ENCODE measurements at places on chromosomes 2 and 18. TPM values are rescaled to one million over a fixed set of nuclear protein-coding genes. Genes with fewer than 3 reads are reported as not detected.

GPR39 gene
- total RNA-seq, result 9.0 TPM

CAPN13 gene
- not detected for total RNA-seq

CPO gene
- not detected for total RNA-seq

GALNT5 gene
- 73.6 TPM for total RNA-seq

HOXD13 gene
- not detected for total RNA-seq

TMBIM1 gene
- total RNA-seq, result 78.6 TPM

RTN4 gene
- total RNA-seq, result 216 TPM

MRPS5 gene
- 27.6 TPM for total RNA-seq

DSG2 gene
- 1.7 TPM for total RNA-seq

TTC31 gene
- 9.2 TPM for total RNA-seq

DUSP19 gene
- 1.4 TPM for total RNA-seq

DNA sequence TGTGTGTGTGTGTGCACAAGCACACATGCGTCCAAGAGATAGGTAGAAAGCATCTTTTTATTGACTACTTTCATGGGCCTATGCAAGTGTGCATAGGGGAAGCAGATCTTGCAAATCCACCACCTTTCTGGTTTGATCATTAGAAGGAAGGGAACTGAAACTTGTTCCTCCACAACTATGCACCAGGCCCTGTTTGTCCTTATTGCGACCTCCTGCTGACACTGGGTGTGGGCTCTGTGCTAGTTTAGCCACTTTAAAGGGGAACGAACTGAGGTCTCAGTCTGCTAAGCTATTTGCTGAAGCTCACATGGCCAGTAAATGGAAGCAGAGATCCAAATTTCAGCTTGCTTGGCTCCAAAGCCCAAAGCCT is 32.1 kb upstream of the INSIG2 start:
- peaks cover 25% of the 10 kb centered on the region for H3K27me3 ChIP-seq
- no peak overlapping the region for H3K4me3 ChIP-seq
- DNase-seq, result no peak
- peaks cover 1% of the 10 kb centered on the region for H3K4me1 ChIP-seq
- H3K27ac ChIP-seq, result no peak overlapping the region
- no peaks in the 10 kb centered on the region for H3K36me3 ChIP-seq

- H3K36me3 ChIP-seq, result no peaks in the 10 kb centered on the region
- no peak for DNase-seq
- no peak overlapping the region for H3K27ac ChIP-seq
Measured at GRCh38 chr2:121778741-121779487, 23.5 kb downstream of the TSN start.

- no peak overlapping the region for H3K4me3 ChIP-seq
- H3K4me1 ChIP-seq, result no peaks in the 10 kb centered on the region
- DNase-seq, result no peak
- no peak overlapping the region for H3K27ac ChIP-seq
- no peaks in the 10 kb centered on the region for H3K36me3 ChIP-seq
Measured at GRCh38 chr2:181973171-181973783, 12.4 kb upstream of the PPP1R1C start.

DNA sequence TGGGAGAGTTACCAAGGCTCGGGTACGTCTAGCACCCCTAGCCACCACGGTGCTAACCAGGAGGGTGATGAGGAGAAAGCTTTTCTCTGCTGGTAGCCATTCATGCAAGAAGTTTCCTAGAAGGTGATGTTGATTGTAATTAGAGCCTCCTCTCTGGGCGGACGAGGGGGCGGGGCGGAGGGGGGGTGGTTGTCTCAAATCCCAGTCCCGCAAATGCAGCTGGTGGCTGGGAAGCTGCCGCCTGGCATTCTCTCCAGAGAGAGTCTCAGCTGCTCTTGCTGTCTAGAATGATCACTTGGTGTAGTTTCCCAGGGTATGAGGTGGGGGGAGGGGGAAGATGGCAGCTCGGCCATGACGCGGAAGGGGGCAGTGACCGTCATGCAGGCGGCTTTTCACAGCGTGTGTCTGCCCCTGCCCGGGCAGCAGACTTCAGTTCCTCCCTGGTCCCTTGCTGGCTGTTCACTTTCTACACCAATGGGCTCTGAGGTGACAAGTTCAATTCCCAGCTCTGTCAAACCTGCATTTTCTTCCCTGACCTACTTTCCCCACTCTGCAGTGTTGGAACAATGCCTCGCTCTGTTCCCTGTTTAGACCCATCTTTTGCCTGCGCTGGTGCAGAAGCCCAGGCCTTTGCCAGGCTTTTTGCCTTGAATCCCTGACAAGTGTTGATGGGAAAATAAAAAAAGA is 61.5 kb upstream of the KLF7 start:
- no peak overlapping the region for H3K27ac ChIP-seq
- no peak overlapping the region for H3K4me3 ChIP-seq
- no peaks in the 10 kb centered on the region for H3K27me3 ChIP-seq
- DNase-seq, result peak; percentile 39
- H3K4me1 ChIP-seq, result peaks cover 15% of the 10 kb centered on the region

DNA sequence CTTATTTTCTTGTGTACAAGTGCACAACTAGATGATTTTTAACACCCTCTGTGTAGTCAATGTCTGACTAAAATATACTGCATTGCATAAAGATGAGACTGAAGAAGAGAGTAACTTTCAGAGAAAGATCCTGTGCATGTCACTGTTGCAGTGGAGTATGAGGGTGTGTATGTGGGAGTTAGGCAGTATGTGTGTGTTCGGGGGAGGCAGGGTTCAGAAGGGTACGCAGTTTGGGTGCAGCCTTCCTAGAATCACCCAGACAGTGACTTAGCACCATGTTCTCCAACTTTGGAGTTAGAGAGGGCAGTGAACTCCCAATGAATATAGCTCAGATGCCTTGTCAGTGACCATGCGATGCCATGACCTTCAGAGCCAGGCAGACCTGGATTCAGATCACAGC is 84.6 kb downstream of the LRATD1 start:
- no peak overlapping the region for H3K4me3 ChIP-seq
- no peaks in the 10 kb centered on the region for H3K4me1 ChIP-seq
- H3K27me3 ChIP-seq, result no peaks in the 10 kb centered on the region
- no peaks in the 10 kb centered on the region for H3K36me3 ChIP-seq

- H3K4me1 ChIP-seq, result peaks cover 5% of the 10 kb centered on the region
- H3K27ac ChIP-seq, result no peak overlapping the region
- H3K36me3 ChIP-seq, result no peaks in the 10 kb centered on the region
- H3K4me3 ChIP-seq, result peak overlapping the region; percentile 33
Measured at GRCh38 chr2:127386246-127386645, 1.5 kb downstream of the MAP3K2 start.

DNA sequence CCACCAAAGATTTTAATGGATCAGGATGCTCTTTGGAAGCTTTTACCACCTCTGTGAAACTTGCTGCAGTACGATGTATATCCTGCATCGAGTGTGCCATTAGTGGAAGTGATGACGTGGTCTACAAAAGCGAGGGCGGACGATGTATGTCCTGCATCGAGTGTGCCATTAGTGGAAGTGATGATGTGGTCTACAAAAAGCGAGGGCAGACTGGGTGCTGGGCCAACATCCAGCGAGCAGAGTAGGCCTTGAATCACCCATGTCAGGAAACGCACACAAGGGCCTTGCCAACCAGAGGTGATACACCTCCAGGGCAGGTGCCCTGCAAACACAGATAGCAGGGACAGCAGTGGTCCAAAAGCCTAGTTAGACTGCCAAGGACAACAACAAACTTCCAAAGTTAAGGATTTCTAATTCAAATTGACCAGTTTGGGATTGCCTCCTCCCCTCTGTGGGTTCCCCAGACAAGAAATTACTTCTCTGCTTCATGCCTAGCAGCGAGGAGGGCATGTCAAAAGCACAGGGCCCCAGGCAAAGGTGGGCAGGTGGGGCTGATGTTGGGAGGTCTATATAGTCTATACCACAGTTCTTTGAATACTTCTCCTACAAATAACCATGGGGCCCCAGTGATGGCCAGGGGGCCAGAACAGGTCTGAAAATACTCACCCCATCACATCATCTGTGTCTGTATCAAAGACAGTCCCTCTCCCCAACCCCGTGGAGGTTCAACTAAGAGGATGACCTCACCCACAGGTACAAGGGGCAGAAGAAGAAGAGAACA is 70.2 kb downstream of the ADD2 start:
- H3K4me1 ChIP-seq, result no peaks in the 10 kb centered on the region
- H3K27ac ChIP-seq, result no peak overlapping the region
- DNase-seq, result no peak
- peaks cover 4% of the 10 kb centered on the region for H3K27me3 ChIP-seq
- H3K4me3 ChIP-seq, result no peak overlapping the region

- DNase-seq, result no peak
- H3K4me3 ChIP-seq, result no peak overlapping the region
- no peaks in the 10 kb centered on the region for H3K4me1 ChIP-seq
- no peaks in the 10 kb centered on the region for H3K36me3 ChIP-seq
- no peak overlapping the region for H3K27ac ChIP-seq
- peaks cover 23% of the 10 kb centered on the region for H3K27me3 ChIP-seq
Measured at GRCh38 chr18:62988471-62988870, 273.1 kb downstream of the PHLPP1 start.

DNA sequence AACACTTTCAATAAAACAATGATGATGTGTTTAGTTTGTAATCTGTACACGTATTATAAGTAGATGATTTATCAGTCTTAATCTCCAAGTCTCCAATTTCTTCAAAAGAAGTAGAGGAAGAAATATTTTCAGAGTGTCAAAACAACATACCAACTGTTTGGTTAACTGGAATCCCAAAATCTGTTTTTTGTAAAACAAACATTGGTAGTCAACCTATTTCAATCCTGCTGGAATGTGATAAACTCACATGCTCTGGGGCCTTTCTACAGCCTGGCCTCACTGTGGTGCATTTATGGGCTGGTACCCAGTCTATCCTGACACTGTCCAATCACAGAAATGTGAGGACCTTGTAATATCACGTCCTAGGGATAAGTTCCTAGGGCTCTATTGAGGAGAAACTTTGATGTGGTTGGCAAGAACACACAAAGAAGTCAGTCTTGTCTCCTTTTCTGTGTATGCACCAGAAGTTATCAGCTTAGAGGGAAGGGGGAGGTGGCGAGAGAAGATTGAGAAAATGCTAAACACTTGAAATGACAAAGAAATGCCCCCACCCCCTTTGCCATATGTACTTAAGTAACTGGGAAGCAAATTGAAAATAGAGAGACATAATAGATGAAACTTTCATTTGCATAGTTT is 47.2 kb downstream of the PRKRA start:
- no peaks in the 10 kb centered on the region for H3K36me3 ChIP-seq
- no peaks in the 10 kb centered on the region for H3K27me3 ChIP-seq
- H3K4me3 ChIP-seq, result no peak overlapping the region
- no peak for DNase-seq
- peaks cover 3% of the 10 kb centered on the region for H3K4me1 ChIP-seq
- H3K27ac ChIP-seq, result no peak overlapping the region

- H3K4me3 ChIP-seq, result no peak overlapping the region
- peak; percentile 11 for DNase-seq
- H3K36me3 ChIP-seq, result peaks cover 3% of the 10 kb centered on the region
- no peaks in the 10 kb centered on the region for H3K4me1 ChIP-seq
Measured at GRCh38 chr2:232296776-232297525, 81.6 kb upstream of the ALPP start.

All from IMR-90 (cell line).